ENCODE measurements at places on chromosomes 7 and 10. TPM values are rescaled to one million over a fixed set of nuclear protein-coding genes. Genes with fewer than 3 reads are reported as not detected.

GFRA1 gene
- 22.3 TPM for total RNA-seq

SFRP5 gene
- total RNA-seq: 0.31 TPM

DNA sequence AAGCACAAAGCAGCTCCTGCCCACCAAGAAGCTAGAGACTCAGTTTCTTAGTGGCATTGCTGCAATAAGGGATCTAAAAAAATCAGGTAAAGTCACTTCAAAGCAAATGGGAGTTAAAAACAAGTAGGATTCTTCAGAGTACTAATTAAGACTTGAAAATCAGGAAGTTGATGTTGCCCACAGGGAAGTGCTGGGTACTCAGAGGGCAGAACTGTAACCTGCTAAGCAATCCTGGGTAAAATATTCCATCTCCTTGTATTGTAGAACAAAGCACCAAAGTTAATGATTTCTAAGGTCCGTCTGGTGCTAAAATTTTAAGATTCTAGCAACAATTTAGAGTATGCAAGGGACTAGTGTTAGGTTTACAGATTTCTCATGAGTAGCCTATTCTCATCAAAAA is 8.3 kb downstream of the PEX1 start:
- DNase-seq: no peak
- no peaks in the 10 kb centered on the region for H3K27me3 ChIP-seq

DNA sequence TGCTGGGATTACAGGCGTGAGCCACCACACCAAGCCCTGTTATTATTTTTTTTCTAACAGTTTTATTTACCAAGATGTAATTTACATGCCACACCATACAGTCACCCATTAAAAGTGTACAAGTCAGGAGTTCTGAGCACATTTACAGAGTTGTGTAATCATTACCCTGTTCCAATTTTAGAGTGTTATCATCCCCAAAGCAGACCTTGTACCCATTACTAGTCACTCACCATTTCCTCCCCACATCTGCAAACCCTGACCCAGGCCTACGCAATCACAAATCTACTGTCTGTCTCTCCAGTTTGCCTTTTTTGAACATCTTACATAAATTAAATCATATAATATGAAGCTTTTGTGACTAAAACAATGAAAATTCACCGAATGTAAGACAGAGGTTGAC is 402.9 kb upstream of the FOXK1 start:
- no peak overlapping the region for H3K4me3 ChIP-seq
- no peak for DNase-seq
- H3K4me1 ChIP-seq: no peaks in the 10 kb centered on the region
- H3K36me3 ChIP-seq: no peaks in the 10 kb centered on the region
- no peaks in the 10 kb centered on the region for H3K27me3 ChIP-seq

DNA sequence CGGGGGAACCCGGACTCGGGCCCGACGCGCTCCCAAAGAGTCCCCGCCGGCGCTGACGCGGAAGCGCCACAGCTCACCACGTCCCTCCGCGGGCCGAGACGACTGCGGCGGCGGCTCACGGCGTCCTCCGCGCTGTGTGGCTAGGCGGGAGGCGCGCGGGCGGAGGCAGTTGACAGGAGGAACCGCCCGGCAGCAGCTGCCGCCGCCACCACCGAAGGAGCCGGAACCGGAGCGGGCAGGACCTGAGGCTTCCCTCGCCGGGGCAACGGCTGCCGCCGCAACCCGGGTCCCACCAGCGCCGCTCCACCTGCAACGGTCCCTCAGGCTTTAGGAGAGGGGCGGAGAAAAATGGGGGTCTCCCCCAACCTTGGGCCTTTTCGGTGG is 334 bp downstream of the ZNF800 start:
- peaks cover 4% of the 10 kb centered on the region for H3K36me3 ChIP-seq
- H3K4me1 ChIP-seq: no peaks in the 10 kb centered on the region
- H3K27ac ChIP-seq: peak overlapping the region; percentile 94
- DNase-seq: peak; percentile 84
- peak overlapping the region; percentile 89 for H3K4me3 ChIP-seq
- H3K27me3 ChIP-seq: peaks cover 5% of the 10 kb centered on the region

DNA sequence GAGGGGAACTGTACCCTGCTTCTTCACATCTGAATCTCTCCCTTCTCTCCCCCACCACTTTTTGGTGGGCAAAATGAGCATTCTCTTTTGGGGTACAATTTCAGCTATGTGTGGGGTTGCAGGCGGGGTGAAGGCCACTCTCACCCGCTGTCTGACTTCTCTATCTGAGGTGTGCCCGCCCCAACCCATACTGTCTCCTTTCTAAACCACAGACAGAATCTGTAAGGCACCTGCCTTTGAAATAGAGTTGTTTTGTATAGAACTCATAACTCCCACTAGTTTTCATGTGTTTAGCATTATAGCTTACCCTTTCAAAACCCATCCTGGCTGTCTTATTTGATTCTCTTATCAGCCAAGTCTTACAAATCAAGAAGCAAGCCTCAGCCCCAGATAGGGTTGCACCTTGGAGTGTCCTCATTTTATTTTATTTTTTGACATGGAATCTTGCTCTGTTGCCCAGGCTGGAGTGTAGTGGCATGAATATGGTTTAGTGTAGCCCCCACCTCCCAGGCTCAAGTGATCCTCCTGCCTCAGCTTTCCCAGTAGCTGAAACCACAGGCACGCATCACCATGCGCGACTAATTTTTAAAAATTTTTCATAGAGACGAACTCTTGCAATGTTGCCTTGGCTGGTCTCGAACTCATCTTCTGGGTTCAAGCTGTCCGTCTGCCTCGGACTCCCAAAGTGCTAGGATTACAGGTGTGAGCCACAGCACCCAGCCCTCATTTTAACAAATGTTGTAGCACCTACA is 11.9 kb downstream of the TSPAN14 start:
- no peaks in the 10 kb centered on the region for H3K27me3 ChIP-seq
- H3K4me1 ChIP-seq: peaks cover 60% of the 10 kb centered on the region
- H3K36me3 ChIP-seq: peaks cover 2% of the 10 kb centered on the region
- peak overlapping the region; percentile 84 for H3K27ac ChIP-seq
- no peak overlapping the region for H3K4me3 ChIP-seq

GRCh38 chr10:81479316-81479715 is 395.7 kb upstream of the NRG3 start:
- no peaks in the 10 kb centered on the region for H3K4me1 ChIP-seq
- no peaks in the 10 kb centered on the region for H3K36me3 ChIP-seq
- no peak for DNase-seq
- H3K4me3 ChIP-seq: no peak overlapping the region
- H3K27me3 ChIP-seq: no peaks in the 10 kb centered on the region
- no peak overlapping the region for H3K27ac ChIP-seq

- no peak overlapping the region for H3K27ac ChIP-seq
- H3K4me3 ChIP-seq: no peak overlapping the region
- no peak for DNase-seq
- H3K4me1 ChIP-seq: no peaks in the 10 kb centered on the region
- no peaks in the 10 kb centered on the region for H3K36me3 ChIP-seq
These were observed 598 bp upstream of the AMZ1 start for GRCh38 chr7:2687338-2687869.

DNA sequence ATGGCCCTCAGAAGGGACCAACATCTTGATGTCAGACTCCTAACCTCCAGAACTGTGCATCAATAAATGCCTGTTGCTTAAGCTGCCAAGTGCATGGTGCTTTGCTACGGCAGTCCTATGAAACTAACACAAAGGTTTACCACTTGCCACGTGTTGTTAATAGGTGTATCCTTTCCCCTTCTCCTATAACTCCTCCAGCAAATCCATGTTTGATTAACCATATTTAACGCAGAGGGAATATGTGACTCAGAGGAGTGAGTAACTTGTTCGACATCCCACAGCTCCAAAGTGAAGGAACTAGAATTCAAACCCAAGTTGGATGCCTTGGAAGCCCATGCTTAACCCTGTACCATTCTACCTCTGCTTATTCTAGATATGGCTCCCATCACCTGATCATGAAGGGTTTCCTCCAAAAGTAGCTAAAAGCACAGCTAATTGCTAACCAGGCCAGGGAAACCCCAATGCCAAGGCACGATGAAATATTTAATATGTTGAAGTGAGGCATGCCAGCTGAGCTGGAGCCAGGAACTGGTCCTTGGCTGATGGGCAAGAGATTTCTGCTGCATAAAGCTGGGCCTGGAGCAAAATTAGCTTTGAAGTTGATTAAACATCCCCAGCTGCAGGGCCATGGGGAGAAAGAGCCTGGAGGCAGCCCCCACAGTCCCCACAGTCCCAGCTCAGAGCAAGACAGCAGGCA is 131.9 kb downstream of the C10orf90 start:
- no peak overlapping the region for H3K27ac ChIP-seq
- no peaks in the 10 kb centered on the region for H3K4me1 ChIP-seq
- no peak for DNase-seq
- H3K36me3 ChIP-seq: no peaks in the 10 kb centered on the region
- H3K4me3 ChIP-seq: no peak overlapping the region

DNA sequence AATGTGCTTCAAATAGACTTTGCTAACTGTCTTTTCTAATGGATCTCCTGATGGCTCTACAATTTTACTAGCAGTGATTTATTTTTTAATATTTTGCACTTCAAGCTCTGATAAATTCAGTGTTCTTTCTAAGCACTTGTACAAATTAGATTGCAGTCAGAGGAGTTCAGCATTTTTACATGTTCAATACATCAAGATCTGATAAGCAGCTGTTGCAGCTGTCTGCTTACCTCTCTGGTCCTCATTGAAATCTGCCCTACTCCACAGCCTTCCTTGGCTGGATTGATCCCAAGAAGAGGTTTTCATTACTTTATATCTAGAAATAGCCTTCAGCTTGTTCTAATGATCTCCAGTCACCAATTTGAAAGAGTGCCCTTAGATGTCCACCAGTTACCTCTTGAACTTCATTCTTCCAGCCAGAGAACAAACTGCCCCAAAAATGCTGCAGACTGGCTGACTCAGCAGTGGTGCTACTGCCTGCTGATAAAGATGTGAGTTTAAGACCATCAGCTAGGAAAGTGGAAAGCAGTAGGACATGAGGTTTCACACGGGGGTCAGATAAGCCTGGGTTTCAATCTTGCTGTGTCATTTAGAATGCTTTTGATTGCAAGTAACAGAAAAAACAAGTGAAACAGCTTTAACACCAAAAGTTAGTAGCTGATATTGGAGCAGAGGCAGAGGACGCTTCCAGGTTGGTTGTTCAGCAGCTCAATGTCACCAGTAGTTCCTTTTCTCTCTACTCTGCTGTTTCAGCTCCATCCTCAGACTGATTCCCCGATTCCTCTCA is 350.9 kb upstream of the NPVF start:
- H3K27me3 ChIP-seq: no peaks in the 10 kb centered on the region
- H3K4me1 ChIP-seq: no peaks in the 10 kb centered on the region
- H3K4me3 ChIP-seq: no peak overlapping the region
- H3K27ac ChIP-seq: no peak overlapping the region
- no peak for DNase-seq
- no peaks in the 10 kb centered on the region for H3K36me3 ChIP-seq

- no peaks in the 10 kb centered on the region for H3K27me3 ChIP-seq
- no peak for DNase-seq
- peaks cover 2% of the 10 kb centered on the region for H3K4me1 ChIP-seq
- H3K27ac ChIP-seq: no peak overlapping the region
- no peaks in the 10 kb centered on the region for H3K36me3 ChIP-seq
These were observed 72.2 kb downstream of the DOCK4 start for GRCh38 chr7:112134039-112134438.

DNA sequence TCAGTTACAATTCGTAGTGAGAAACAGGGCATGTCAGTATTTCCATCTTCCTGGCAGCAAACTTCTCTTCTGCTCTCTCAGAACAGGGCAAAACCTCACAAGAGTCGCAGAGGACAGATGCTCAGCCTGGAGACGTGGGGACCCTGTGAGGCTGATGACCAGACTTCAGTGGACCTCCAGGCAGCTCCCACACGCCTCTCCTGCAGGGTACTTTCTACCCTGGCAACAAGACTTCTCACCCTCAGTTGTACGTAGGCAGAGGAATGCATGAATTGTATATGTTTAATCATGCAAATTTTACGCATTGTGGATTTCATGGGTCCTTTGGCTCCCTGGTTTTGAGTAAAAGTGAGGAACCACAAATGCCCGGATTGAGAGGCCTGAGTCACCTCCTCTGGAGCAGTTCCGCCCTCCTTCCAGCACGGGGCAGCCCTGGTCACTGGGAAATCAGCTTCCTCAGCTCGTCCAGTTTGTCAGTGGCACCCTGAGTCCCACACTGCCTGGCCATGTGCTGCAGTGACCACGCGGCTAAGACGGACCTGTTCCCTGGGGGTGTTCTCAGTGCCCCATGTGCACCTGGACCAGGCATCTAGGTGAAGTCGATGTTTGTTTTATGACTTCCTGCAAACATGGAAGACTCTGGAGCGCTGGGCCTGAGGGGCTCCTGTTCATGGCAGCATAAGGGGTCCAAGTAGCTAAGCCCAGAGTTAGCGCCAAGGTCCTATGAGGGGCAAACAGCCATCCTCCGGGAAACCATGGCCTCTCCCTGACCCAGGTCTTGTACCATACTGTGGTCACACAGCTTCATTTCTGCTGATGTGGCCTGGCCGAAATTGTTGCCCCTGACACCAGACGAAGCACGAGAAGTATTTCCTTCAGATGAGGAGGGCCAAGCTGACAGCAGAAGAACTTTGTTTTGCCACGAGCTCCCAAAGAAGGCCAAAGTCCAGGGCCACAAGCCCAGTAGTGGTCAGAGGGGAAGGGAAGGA is 165.1 kb downstream of the TNS3 start:
- H3K4me1 ChIP-seq: no peaks in the 10 kb centered on the region
- no peak for DNase-seq
- H3K27ac ChIP-seq: peak overlapping the region; percentile 35
- H3K4me3 ChIP-seq: no peak overlapping the region

All from kidney (tissue), 22 donors.